ENCODE measurements at places on chromosomes 4 and X. TPM values are rescaled to one million over a fixed set of nuclear protein-coding genes. Genes with fewer than 3 reads are reported as not detected.

ZNF674 gene
- total RNA-seq, result 7.1 TPM

MAGEE1 gene
- 0.80 TPM for total RNA-seq

CT45A5 gene
- not detected for total RNA-seq

SH3BGRL gene
- total RNA-seq, result 91.2 TPM

DAPP1 gene
- 30.6 TPM for total RNA-seq

Measured in Calu3 (cell line).